ENCODE measurements at places on chromosomes 16 and 17.

DNA sequence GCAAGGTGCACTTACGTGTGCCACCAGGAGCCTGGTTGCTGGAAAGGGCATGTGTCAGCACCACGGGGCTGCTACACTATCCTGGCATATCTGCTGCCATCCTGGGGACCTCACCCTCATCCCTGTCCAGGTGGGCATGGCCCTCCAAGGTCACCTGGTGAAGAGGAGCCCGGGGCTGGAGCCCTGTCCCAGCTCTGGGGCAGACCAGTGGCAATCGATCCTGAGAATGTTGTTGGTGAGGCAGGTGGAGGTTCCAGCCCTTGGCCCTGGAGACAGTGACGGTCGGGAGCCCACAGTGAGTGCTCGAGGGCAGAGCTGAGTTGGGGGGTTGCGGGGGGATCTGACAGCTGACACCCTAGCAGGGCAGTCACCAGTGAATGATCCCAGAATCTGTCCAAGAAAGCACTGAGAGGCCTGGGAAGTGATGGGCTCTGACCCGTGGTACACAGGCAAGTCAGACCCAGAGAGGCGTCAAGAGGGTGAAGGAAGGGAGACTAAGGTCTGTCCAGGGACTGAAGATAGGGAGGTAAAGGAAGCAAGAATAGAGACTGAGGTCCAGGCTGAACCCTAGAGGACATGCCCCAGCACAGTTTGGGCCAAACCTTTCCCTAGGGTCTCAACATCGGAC lies 17.6 kb downstream of the POLR3K start:
- DNase-seq = no peak

DNA sequence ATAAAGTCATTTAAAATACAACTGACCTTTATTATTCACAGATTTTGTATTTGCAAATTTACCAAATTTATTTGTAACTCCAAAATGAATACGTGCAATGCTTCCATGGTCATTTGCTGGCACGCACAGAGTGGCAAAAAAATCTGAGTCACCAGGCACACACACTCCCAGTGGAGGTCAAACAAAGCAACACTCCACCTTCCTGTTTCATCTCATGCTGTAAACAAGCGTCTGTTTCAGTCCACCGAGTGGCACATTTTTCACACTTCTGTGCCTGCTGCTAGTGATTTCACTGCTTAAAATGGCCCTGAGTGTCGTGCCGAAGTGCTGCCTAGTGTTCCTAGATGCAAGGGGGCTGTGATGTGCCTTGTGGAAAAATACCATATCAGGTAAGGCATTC lies 17.8 kb upstream of the ITGAE start:
- DNase-seq = no peak

- DNase-seq = no peak
Observed at GRCh38 chr17:31654936-31655335, 204.1 kb downstream of the COPRS start.

DNA sequence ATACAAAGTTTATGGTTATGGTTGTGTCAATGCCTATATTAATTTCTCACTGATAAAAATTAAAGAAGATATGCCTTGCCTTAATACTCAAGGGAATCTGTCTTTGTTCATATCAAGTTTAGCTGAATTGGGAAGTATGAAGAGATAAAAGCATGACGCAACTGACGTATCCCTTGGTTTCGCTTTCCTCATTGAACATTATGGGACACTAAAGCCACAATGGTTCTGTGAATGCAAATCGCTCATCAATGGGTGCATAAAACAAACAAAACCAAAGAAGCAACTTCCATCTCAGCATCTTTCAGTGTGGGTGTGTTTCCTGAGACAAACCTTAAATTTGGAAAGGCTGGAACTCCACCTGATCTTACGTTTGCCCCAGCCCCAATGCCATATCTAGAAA lies 108.2 kb downstream of the NPIPB5 start:
- DNase-seq = no peak

DNA sequence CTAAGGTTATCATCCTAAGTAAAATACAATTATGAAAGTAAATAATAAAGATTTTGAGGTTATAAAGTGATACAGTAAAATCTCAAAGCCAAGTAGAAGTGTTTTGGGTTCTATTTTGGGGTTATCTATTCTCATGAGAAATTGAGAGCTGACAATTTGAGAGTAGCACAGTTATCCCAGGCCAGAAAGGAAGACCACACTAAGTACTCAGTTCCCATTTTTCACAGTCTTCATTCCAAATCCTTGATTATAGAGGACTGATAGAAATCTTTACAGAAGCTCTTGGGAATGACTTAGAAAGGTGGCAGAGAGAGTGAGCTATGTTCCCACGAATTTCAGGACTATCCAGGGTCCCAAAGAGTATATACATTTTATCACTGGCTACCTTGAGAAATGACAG lies 4.6 kb downstream of the GFOD2 start:
- DNase-seq = no peak

DNA sequence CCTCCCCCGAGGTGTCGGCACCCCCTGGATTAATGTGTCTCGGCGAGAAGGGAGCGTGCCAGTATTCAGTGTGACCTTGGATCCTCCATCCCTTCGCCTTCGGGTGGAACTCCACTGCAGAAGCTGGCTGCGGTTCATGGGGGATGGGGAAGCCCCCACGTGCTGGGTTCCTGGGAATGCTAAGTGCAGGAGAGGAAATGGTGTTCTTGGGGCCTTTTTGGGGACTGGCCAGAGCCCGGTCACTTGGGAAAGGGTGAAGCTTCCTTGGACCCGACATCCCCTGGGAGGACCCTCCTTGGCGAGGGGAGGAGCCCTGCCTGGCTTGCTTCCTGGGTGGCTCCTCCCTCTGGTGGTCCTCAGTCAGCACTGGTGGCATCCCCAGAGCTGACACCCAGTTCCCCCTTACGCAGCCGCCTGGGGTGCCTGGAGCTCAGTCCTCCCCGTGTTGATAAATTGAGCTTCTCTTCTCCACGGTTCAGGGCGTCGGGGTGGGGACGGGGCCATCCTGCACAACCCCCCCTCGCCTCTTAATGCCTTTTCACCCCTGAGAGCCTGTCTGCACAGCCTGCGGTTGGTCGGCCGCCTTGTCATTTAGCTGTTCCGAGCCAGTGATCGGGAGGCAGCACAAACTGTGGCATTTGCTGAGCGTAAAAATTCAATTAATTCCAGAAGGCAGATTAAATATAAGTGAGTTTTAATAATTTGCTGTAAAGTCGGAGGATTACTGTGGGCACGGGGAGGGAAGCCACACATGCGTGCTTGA lies 30.7 kb upstream of the GSE1 start:
- DNase-seq = no peak

DNA sequence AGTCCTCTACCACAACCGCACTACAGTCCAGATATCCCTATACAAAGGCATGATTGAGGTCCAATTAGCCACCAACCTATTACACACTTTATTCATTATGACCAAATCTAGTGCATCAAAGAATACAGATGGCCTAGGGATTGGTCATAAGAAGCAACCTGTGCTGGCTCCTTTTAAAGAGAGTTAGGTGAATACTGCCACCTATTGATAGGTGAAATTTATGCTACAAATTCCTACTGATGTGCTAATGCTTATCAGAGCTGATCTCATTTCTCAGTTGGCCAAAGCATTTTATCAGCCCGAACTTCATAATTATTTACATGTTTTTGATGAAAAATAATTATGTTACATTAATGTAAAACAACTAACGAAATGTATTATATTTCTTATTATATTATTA lies 166.3 kb downstream of the ANKFN1 start:
- no peak for DNase-seq

- no peak for DNase-seq
Observed at GRCh38 chr17:41710472-41711090, 1.6 kb upstream of the GAST start.

Data from activated T-cell treated with anti-CD3 and anti-CD28 coated beads for 1 hour (primary cell).